ENCODE measurements at places on chromosomes 6 and 20.

DNA sequence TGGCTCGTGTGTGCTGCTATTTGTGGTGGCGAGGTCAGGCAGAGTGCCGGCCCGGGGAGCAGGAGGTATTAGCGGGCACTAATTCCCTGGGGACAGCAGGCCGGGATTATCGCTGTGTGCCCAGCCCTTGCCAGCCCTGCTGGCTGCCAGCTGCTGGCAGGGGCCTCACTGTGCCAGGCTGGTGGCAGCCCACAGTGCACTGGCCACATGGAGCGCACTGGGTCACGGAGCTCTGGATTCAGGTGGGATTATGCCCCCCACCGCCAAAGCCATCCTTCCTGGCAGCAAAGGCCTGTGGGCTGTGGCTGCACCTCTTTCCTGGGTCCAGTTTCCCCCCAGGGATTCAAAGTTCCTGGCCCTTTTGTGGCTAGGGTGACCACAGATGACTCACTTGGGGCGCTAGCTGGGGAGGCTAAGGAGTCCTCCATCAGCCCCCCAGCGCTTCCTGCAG, 59.7 kb downstream of the YTHDF1 start:
- no peak for DNase-seq

DNA sequence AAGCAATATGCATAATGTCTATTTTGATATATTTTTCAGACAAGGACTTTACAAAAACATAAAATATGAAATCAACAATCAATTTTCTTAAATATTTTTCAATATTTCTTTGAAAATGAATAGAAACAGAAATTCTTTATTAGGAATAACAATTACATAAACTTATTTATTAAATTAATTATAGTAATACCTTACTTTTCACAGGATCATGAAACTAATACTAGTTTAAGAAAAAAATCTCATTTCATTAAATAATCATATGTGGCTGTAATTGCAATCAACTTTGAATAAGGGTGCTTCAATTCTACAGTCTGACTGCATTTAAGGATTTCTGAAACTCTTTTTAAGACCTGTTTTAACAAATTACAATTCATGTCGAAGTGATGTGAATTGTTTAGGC, 26.6 kb downstream of the EPHA7 start:
- no peak for DNase-seq

GRCh38 chr6:133806382-133807140, 82.4 kb upstream of the TCF21 start:
- peak; percentile 8 for DNase-seq

- DNase-seq = no peak
Measured at GRCh38 chr6:134614606-134615485, 296.9 kb upstream of the SGK1 start.

GRCh38 chr6:3426091-3426926, 30.5 kb downstream of the SLC22A23 start:
- DNase-seq = no peak

- no peak for DNase-seq
Measured at GRCh38 chr20:21436205-21436604, 38.9 kb upstream of the NKX2-4 start.

- DNase-seq = no peak
Measured at GRCh38 chr6:151209071-151209831, 30.5 kb upstream of the AKAP12 start.

DNA sequence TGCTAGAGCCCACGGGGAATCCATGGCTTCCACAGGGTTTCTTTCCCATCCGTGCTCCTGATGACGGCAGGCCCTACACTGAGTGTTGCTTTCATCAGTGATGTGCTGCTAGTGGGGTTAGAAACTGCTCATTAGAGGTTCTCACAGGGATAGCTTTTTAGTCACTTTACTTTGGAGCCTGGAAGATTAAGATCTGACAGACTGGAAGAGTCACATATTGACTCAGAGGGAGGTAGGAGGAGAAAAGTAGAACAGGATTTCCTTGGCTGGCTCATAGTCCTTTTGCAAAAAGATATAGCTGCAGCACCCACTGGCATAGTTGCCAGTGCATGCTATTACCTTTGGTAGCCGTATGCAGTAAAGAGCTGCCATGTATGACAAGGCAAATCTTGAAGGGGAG, 890.3 kb downstream of the C6orf118 start:
- no peak for DNase-seq

GRCh38 chr6:80356000-80356399, 249.5 kb downstream of the BCKDHB start:
- DNase-seq = no peak

- peak; percentile 11 for DNase-seq
Measured at GRCh38 chr6:56699066-56699654, 56.5 kb upstream of the DST start.

- no peak for DNase-seq
Measured at GRCh38 chr6:108948181-108948661, 100.0 kb downstream of the ARMC2 start.

GRCh38 chr20:36754656-36755222, 8.8 kb upstream of the NDRG3 start:
- peak; percentile 75 for DNase-seq

GRCh38 chr6:37819802-37820717, 533 bp downstream of the ZFAND3 start:
- DNase-seq = peak; percentile 96

DNA sequence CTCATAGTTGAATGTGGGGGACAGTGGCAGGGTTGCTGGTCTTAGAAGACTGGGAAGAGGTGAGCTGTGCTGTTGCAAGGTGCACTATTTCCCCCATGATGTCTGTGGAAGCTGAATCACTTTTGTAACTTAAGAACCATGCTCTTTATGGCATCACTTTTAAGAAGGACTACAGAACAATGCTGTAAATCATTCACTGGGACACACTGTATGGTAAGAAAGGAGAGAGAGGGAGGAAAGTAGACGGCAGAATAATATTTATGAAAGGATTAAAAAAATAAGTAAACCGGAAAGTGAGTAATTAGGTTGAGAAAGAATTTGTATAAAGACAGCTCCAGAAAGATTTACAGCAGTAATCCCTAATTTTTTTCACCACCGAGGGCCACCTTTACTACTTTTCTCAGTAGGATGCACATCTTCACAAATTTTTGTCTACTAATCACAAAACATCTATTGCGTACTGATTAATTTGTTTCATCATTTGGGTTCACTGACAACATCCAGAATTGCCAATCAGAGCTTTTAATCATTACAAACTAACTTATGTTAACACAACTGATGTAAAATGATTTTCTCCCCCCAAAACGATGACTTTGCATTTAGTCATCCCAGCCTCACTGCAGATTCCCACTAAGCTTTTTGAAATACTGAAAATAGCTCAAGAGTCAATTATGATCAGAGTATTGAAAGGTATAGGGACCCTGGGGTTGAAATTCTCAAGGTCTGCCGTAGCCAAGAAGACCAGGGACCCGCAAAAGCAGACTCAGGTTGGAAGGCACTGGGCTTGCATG, 560.7 kb upstream of the NOX3 start:
- DNase-seq = no peak

- DNase-seq = no peak
Measured at GRCh38 chr20:46378412-46379009, 27.9 kb downstream of the ELMO2 start.

DNA sequence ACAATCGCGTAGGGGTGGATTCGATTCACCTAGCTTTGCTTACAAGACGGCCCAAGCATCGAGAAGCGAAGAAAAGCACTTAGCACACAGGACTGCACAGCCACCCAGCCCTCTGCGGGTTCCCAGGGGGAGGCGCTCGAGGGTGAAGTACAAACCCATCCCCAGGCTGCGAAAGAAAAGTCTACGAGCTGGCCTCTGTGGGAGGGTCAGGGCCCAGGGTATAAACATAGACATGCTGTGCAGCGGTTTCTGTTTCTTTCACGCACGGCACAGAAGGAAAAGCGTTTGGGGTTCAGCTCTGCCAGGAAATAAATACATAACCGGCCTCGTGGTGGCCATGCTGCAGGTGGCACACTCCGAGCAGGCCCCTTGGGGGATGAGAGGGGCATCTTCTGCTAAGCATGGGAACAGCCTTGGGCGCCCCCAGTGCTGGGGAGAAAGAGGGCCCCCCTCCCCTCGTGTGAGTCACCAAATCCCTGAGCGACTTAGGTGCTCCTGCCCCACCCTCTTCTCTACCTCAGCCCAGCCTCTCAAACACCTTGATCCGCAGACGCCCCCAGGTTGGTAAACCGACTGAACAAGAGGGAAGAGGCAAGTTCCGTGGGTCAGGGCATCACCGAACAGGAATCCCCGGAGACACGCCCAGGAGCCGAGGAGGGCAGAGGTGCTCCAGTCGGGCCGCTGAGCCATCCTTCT, 91.6 kb upstream of the RIPOR2 start:
- DNase-seq = no peak

DNA sequence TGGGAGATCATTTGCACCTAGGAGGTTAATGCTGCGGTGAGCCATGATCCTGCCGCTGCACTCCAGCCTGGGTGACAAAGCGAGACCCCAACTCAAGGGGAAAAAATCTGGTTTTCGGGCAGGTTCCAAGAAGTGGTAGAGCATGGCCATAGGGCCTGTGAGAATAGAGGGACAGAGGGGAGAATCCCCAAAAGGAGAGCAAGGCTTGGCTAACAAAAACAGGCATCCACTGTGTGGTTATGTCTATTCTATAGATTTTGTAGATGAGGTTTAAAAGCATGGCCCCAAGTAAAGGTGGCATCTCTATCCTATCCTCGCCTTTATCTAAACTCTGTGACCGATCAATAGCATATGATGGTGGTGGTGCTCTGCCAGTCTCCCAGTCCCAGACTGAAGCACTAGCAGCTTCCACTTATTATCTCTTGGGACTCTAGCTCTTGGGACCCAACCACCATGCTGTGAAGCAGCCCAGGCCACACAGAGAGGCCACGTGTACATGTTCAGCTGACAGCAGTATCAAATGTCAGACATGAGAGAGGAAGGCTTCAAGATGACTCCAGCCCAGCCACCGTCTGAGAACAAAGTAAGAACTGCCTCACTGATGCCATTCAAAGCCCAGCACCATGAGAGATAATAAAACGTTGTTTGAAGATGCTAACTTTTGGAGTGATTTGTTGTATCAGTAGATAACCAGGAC, 27.7 kb downstream of the EIF2S2 start:
- DNase-seq = no peak

- DNase-seq = peak; percentile 74
Measured at GRCh38 chr6:25788305-25788922, 33.9 kb downstream of the SLC17A4 start.

GRCh38 chr20:54090230-54091119, 20.1 kb upstream of the BCAS1 start:
- no peak for DNase-seq

DNA sequence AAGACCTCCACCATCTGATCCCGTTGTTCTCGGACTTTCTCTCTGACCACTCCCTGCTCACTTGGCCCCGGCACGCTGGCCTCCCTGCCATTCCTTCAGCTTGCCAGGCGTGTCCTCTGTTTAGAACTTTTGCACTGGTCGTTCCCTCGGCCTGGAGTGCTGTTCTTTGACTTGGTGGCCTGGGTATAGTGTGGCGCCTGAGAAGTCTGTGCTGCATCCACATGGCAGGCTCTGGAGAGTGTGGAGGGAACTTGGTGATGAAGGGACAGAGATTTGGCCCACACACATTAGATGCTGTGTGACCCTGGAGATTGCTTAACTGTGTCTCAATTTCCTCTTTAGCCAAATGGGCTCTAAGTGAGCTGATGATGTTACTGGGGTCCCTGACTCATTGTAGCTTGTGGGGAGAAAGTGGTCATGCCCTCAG, 13.0 kb upstream of the TGM2 start:
- DNase-seq = peak; percentile 92

DNA sequence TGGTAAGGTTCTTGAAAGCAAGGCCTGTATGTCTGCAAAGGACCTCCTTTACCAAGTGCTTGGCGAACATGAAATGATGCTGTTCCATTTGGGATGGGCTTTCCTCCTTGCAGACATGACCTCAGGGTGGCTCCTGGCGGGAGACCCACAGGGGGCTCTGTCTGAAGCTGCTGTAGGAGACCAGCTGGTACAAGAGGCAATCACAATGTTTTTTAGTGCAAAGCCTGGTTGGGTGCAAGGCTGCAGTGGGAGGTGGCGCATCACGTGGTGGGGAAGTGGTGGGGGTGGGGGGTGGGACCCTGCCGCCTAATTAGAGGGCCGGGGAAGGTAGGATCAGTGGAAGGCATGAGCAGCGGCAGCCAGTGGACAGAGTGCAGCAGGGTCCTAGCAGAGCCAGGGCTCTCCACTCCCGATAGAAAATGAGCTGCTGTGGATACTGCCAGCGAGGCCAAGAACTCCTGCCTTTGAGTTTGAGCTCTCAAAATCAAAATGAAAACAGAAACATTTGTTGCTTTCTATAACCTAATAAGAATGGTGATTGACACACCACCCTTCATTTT, 9.1 kb upstream of the ARMC2 start:
- no peak for DNase-seq

DNA sequence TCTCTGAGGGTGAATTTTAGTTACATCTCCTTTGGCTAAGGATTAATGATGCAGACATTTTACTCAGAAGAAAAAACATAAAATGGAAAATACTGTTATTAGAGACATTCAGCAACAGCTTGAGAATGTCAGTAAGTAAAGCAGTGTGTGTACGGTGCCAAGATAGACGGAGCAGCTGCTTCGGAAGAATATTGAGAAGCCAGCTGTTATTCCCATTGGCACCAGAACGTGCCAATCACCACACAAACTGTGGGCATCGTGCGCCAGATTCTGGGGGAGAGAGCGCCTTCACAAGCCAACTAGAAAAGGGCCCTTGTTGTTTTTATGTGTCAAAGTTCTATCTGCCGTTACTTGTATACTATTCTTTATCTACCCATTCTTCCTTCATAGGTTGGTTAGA, 163.4 kb downstream of the MTFR2 start:
- DNase-seq = no peak

- no peak for DNase-seq
Measured at GRCh38 chr6:11931296-11932035, 80.6 kb upstream of the HIVEP1 start.

- peak; percentile 97 for DNase-seq
Measured at GRCh38 chr6:108966855-108967755, 118.9 kb downstream of the ARMC2 start.

- DNase-seq = no peak
Measured at GRCh38 chr6:141347906-141348492, 784.7 kb upstream of the GJE1 start.

DNA sequence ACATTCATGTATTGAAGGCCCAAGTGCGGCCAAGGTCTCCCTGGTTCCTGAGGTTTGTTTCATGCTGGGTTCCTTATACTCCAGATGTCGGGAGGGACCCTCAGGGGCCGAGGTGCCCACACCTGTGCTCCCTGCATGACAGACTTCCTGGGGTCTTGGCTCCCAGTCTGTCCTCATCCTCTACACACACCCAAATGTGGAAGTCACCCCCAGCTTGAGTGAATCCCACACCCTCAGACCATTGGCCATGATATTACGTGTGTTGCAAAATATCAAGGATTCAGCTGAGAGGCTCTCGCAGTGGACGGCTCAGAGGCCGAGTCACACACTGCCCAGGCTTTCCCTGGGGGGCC, 82.2 kb upstream of the DUSP22 start:
- no peak for DNase-seq
